CD4-positive, alpha-beta T cell treated with Interleukin-17A for 4 hours (primary cell): ENCODE measurements at places on chromosomes 13 and 19.

- DNase-seq, result no peak
Measured at GRCh38 chr19:35105411-35106290, 10.0 kb upstream of the FXYD3 start.

- no peak for DNase-seq
Measured at GRCh38 chr13:110346661-110347067, 39.6 kb downstream of the COL4A2 start.

- DNase-seq, result no peak
Measured at GRCh38 chr13:66180836-66181235, 1049.3 kb downstream of the PCDH9 start.

- no peak for DNase-seq
Measured at GRCh38 chr13:98173431-98174152, 3.5 kb downstream of the RNF113B start.

GRCh38 chr13:41122838-41123237 lies 9.8 kb downstream of the KBTBD6 start:
- no peak for DNase-seq

GRCh38 chr13:76738616-76739015 lies 147.6 kb downstream of the KCTD12 start:
- no peak for DNase-seq

DNA sequence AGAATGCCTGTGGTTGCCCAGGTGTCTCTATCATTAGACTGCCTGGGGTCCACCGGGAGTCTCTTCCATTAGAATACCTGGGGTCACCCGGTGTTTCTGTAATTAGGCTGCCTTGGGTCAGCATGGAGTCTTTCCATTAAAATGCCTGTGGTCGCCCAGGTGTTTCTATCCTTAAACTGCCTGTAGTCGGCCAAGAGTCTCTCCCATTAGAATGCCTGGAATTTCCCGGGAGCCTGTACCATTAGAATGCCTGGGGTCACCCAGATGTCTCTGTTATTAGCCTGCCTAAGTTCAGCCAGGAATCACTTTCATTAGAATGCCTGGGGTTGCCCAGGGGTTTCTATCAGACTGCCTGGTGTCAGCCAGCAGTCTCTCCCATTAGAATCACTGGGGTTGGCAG lies 1492.8 kb downstream of the UQCRFS1 start:
- DNase-seq, result no peak

DNA sequence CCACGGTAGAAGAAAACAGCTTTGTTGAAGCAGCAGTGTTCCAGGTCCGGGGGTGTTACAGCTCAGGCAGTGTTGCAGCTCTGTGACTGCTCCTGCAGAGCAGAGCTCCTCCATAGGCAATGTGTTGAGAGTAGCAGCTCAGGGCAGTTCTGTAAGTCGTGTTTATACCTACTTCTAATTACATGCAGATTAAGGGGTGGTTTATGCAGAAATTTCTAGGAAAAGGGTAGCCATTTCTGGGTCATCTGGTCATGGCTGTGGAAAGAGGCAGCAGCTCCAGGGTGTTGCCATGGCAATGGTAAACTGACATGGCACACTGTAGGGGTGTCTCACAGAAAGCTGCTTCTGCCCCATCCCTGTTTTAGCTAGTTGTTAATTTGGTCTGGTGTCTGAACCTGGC lies 316.4 kb downstream of the GPC5 start:
- no peak for DNase-seq

DNA sequence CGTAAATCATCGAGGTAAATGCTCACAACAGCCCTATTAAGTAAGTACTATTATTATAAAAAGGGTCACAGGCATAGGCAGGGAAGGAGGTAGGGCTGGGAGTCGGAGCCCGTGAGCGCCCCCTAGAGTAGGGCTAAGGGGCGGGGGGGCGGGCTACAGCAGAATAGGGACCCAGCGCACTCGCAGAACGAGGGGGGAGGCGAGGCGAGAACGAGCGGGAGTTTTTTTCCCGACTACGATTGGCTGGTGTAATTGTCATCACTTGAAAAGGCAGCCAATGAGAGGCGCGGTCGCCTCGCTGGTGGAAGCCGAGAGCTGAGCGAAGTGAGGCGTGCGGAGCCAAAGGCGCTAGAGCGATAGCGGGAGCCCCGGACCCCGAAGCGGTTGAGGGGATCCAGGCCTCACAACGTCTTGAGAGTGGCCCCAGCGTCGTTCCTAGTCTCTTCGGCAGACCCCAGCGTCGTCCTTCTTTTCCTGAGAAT lies 24.2 kb downstream of the KEAP1 start:
- peak; percentile 91 for DNase-seq

GRCh38 chr13:48648446-48648845 lies 5.3 kb upstream of the CYSLTR2 start:
- DNase-seq, result no peak

- DNase-seq, result no peak
Measured at GRCh38 chr13:114318624-114319023, 4.3 kb downstream of the CHAMP1 start.

DNA sequence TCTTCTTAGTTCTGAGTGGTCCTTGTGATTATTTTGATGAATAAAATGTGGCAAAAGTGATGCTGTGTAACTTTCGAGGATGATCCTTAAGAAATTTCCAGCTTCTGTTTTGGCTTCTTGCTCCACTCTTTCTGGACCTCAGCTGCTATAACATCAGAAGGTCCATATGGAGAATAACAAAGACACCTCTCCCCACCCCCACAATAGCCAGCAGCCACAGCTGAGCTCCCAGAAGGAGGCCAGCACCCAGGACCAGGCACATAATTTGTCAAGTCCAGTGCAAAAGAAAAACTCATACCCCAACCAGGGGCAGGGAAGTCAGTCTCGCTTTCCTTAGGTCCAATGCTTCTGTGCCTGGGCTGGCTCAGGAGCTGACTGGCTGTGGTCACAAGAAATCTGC lies 357.6 kb downstream of the RFC3 start:
- DNase-seq, result no peak

DNA sequence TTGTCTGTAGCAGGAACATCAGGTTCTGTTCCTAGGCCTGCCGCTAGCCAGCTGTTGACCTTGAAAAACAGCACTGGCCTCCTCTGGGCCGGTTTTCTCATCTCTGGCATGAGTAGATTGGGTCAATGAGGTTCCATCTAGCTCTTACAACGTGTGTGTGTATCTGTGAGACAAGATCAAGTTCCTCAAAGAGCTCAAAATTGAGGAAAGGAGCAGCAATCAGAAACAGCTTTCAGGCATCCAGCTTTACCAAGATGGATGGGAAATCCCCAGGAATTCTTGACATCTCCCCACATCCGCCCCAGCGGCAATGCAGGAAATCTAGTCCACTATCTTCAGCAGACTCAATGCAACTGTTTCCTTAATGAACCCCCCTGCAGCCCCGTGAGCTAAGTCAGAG lies 4.9 kb downstream of the FLT1 start:
- DNase-seq, result no peak
